Renal cortex interstitium (tissue), 15 donors: ENCODE measurements at places on chromosomes 3 and 15. TPM values are rescaled to one million over a fixed set of nuclear protein-coding genes. Genes with fewer than 3 reads are reported as not detected.

GRCh38 chr15:52486003-52486996, 42.4 kb downstream of the MYO5A start:
- DNase-seq: no peak

The SLC28A2 gene
- polyA plus RNA-seq: 0.82 TPM

DNA sequence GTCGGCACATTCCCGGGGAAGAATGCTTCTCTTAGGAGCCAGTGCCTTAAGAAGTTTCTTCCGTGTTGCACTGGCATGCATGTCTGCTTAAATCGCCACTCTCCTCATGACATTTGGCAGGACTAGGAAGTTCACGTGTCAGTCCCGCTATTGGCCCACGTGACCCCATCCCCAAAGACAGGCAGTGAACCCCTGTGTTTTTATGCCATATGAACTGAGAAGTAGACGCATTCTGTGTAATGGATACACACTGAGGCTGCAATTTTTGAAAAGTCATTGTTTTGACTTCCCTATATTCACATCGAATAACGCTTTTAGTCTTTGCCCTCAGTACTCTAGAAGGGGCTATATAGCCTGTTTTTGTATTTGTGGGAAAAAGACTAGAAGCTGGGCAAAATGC, 125.6 kb upstream of the TBL1XR1 start:
- no peak for DNase-seq

The CLRN1 gene
- polyA plus RNA-seq: not detected

DNA sequence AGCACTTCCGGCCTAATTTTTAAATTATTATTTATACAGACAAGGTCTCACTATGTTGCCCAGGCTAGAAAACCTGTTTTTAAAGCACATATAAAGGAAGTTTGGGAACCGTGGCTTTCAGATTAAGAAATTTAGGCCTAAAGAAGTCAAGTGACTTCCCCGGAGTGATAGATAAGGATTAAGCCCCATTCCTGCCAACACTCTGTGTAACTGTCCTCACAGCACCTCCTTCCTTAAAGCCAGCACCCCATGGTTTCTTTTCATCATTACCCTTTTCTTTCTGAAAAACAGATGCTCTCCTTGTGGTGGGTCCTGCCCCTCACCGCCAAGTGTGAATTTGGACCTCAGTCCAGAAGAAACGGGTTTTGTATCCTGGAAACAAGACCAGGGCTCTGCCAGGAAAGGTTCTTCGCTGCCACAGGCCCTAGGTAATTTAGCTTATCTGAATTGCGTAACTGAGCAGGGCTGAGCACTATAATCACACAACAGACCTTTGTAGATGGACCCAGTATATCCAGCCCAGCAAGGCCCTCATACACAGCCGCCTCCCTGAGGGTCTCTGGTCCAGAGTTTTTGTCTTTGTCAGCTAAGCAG, 231.3 kb downstream of the PLCL2 start:
- DNase-seq: no peak

The MYL3 gene
- polyA plus RNA-seq: 25.7 TPM

GRCh38 chr15:54638666-54639065, 558.1 kb downstream of the RSL24D1 start:
- DNase-seq: no peak

The TAGLN3 gene
- 3.0 TPM for polyA plus RNA-seq

- DNase-seq: no peak
These were observed 73.4 kb downstream of the PLXNA1 start for GRCh38 chr3:127056281-127056680.

The RTP3 gene
- not detected for polyA plus RNA-seq

DNA sequence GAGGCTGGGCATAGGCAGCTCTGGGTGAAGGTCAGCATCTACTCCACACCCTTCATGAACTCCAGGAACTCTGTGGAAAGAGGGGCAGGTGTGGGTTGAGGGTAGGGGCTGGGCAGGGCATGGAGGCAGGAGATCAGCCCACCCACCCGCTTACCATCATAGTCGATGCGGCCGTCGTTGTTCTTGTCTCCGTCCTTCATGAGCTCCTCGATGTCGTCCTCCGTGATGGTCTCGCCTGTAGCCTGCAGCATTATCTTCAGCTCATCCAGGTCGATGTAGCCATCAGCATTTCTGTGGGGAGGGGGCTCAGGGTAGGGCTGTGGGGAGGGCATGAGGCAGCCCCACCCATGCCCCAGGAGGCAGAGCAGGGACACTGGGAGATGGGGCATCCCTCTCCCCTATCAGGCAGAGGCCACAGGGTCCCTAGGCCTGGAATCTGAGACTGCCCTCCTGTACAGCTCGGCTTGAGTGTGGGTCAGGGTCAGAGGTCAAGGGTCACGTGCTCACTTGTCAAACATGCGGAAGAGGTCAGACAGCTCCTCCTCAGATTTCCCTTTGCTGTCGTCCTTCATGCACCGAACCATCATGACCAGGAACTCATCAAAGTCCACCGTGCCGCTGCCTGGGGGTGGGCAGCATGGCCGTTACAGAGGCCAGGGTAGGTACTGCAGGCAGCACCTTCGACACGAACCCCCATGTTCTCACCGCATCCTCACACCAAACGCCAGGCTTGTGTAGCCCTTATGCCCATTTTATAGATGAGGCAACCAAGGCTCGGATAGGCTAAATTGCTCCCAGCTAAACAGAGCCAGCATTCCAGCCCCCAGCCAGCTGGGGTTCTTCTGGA, 2.4 kb downstream of the TNNC1 start:
- no peak for DNase-seq

The GABRB3 gene
- 5.7 TPM for polyA plus RNA-seq

DNA sequence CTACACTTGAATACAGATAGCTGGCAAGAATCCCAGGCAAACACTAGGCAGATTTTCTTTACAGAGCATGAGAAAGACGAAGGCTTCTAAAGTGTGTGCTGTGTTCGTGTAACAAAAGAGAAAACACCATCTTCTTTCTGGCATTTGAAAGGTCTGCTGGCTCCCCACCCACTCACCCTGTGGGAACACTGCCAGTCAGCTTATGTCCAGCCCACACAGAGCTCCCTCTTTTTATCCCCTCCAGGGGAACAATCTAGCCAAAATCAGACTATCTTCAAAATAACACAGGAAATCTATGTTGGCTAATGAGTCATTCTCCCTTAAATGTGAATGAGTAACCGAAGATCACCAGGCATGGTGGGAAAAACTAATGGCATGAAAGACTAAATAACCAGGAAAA, 45.6 kb upstream of the PAQR5 start:
- DNase-seq: no peak

The CNTN4 gene
- polyA plus RNA-seq: 33.2 TPM

DNA sequence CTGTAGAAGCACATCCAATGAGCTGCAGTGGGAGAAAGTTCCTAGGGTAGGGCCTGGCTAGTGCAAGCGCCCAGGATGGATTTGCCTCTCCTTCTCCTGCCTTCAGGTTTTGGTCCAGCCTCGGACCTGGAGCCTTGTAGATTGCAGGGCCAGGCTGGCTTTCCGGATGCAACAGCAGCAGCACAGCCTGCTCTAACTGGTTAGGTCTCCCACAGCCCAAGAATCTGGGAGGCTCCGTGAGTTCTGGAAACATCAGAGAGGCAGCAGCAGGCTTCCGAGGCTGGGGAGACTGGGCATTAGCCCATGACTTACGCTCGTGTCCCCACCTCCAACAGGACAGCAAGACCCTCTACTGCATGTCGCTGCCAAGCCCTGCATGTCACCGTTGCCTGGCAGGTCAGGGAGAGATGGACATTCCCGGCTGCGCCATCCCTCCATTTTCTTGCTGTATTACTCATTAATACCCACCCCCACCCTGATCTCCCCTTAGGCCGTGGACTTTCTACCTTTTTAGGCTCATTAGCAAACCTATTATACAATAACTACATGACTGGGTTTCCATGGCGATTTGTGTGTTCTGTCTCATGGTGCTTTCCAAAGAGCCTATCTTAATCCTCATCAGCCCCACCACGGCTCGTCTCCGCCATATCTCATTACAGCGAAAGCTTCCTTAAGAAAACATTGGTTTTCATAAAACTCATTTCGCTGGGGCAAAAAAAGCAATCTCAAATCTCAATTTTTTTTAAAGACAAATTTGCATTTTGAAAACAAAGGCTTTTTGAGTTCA, 40.9 kb upstream of the RGMA start:
- no peak for DNase-seq

- no peak for DNase-seq
These were observed 154.3 kb downstream of the ITPR1 start for GRCh38 chr3:4647411-4647810.

DNA sequence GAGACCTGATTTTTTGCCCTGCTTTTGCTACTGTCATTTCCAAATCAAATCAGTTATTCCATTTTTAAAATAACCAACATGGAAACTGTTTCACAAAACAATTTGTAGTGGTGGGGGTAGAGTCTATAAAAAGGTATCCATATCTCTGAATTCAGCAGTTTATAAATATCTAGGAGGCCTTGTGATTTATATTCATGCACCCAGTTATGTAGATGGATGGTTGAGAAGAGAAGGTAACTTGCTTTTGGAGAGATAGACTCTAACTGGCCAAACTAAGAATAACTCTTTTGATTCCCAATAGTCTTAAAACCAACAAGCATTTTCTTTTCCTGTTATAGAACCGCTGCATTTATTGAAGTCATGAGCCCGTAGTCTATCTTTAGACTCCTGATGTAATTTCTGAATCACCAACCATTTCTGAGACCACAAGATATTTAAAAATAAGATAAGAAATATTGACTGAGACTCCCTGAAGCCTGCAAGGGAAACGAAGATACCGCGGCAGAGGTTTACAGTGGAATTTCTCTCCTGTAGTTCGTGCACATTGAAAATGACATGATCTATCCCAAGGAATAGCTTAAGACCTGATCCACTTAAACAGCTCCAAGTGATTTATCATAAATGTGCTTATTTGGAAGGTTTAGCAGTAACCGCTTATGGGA, 68.5 kb downstream of the SAMMSON start:
- DNase-seq: no peak

DNA sequence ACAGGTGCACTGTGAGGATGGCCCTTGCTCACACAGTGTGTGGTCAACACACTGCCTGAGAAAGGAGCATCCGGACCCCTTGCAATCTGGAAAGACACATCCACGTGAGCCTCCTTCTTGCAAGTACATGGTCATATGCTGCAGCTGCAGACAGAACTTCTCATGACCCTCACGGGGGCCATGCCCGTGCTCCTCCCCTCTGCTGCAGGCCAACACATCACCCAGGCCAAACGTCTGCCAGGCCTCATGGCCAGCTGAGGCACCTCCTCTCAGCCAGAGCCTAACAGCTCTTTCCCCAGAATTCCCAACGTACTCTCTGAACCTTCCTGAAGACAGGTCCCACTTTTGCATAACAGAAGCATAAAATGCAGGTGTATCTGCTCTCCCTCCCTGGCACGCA, 25.3 kb downstream of the SLC41A3 start:
- DNase-seq: no peak
